ENCODE measurements at places on chromosomes 2 and 18.

DNA sequence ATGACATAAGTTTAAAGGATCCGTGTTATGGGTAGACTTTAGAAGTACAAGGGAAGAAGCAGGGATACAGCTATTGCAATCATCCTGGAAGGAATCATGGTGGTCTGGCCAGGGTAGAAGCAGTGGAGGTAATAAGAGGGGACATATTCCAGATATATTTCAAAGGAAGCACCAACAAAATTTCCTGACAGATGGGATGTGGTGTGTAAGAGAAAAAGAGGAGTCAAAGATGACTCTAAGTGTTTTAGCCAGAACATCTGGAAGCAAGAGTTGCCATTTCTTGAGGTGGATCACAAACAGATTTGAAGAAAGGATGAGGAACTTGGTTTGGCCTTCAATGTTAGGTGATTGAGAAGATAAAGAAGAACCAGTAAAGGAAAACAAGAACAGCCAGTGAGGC is 133.1 kb upstream of the CTAGE1 start:
- DNase-seq: no peak

GRCh38 chr2:240510513-240511210 is 47.1 kb downstream of the ANKMY1 start:
- no peak for DNase-seq

GRCh38 chr2:203237346-203238238 is 1.2 kb upstream of the CYP20A1 start:
- peak; percentile 56 for DNase-seq

DNA sequence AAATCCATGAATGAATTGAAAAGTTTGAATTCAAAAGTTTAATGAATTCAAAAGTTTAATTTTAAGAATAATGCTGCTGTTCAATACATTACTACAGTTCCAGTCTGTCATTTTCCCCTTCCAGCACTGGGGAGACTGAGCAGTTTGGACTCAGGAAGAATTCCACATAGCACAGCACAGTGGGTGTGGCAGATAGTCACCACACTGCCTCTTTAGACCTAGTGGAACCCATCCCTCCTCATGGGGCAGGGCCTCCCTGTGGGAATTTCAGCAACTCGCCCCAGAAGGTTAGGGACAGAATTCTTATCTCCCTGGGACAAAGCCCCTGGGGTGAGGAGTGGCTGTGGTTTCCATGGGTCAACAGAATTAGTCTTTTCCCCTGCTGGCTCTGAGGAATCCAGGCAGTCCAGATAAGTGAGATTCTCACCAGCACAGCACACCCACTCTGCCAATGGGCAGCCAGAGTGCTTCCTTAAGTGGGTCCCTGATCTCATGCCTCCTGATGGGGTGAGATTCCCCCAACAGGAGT is 442.0 kb upstream of the SYT4 start:
- DNase-seq: no peak

- DNase-seq: peak; percentile 45
Observed at GRCh38 chr18:10560452-10561045, 34.7 kb downstream of the NAPG start.

- DNase-seq: peak; percentile 17
Observed at GRCh38 chr2:144452989-144453336, 67.0 kb downstream of the ZEB2 start.

DNA sequence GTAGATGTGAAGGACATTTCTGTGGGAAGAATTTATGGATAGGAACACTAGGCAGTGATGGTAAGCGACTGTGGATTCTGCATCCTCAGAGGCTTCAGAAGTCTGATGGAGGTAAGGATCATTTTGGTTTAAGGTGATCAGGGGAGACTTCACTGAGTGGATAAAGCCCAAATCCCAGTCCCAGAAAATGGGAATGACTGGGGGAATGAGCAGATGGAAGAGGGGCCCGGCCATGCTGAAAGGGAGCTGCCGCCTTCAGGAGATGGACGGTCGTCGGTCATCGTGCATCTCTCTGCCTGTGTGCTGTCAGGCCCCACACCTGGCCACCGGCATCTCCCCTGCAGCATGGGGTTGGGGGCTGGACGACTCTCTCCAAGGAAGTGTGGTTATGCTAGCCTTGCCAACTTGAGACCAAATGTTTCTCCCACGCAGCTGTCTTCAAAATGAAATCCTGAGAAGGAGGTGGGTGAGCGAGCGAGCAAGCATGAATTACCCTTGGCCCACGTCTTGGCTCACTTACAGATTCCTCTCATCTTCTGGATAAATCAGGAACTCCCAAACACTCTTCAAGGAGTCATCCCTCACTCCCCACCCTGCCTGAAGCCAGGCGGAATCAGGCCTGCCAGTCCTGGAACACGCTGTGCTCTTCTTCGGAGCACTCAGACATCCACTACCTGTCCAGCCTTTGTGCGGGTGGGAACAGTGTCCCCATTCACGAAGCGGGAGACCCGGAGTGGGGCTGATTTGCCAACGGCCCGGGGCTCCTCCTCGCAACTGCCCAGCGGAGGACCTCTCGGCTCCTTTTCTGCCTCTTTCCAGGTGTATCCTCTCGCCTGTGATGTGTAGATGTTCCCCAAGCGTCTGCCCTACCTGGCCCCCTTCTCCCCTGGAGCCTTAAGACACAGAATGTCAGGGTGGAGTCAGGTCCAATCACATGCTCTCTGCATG is 85.6 kb downstream of the PRKCE start:
- DNase-seq: no peak

DNA sequence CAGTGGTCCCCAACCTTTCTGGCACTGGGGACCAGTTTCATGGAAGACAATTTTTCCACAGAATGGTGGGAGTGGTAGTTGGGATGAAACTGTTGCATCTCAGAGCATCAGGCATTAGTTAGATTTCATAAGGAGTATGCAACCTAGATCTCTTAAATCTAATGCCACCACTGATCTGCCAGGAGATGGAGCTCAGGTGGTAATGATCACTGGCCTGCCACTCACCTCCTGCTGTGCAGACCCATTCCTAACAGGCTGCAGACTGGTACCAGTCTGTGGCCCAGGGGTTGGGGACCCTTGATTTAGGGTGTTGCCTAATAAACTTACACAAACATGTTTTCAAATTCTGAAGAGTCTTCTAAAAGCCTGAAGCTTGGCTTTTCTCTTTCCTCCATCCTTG is 261.3 kb downstream of the CDH19 start:
- no peak for DNase-seq

- DNase-seq: no peak
Observed at GRCh38 chr18:34911661-34912384, 129.4 kb upstream of the MAPRE2 start.

DNA sequence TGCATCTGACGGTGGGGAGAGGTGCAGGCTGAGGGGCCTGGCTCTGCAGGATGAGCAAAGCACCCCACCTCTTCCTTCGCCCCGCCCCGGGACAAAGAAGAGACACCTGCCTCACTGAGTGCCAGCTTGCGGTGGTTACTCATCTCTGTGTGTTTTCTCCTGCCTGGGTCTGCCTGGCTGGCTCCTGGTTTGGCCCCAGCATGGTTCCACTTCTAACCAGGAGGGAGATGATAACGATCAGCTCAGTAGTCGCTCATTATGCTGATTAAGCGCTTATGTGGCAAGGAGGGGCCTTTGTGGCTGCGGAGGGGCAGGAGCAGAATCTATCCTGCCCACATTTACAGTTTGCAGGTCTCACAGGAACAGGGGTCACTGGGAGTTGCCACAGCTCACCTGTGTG is 68.7 kb upstream of the EDAR start:
- DNase-seq: peak; percentile 6

- no peak for DNase-seq
Observed at GRCh38 chr2:134167015-134167414, 86.9 kb upstream of the MGAT5 start.

DNA sequence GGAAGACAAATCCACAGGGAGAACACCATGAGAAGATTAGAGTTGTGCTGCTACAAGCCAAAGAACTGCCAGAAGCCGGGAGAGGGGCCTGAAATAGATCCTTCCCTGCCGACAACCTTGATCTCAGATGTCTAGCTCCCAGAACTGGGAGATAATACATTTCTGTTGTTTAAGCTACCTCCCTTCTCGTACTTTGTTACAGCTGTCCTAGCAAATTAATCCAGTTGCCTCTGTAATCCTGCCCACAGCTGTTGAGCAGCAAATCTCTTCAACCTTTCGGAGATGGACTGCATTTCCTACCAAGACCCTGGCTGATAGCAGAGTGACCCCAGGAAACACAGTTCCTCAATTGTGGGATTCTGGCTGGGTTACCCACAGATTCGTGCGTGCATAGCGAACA is 2.6 kb upstream of the TBC1D8 start:
- no peak for DNase-seq

- DNase-seq: peak; percentile 12
Observed at GRCh38 chr2:231306791-231307393, 88.6 kb upstream of the B3GNT7 start.
